Right renal pelvis (tissue), 4 donors: ENCODE measurements at places on chromosomes 6 and 20.

DNA sequence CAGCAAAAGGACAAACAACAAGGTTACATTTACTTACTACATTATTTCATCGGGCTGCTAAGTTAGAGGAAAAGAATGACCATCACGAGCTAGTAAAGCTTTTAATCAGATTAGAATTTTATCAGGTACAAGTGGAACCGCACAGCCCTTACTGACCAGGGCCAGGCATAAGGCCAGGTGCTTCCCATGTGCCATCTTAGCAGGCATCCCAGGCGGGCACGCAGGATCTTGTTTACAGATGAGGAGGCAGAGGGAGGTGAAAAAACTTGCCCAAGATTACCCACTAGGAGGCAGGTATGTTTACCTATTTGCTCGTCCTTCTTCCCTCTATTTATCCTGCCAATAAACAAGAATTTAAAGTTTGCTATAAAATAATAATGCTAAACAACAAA, 10.7 kb downstream of the EZR start:
- no peak for DNase-seq

DNA sequence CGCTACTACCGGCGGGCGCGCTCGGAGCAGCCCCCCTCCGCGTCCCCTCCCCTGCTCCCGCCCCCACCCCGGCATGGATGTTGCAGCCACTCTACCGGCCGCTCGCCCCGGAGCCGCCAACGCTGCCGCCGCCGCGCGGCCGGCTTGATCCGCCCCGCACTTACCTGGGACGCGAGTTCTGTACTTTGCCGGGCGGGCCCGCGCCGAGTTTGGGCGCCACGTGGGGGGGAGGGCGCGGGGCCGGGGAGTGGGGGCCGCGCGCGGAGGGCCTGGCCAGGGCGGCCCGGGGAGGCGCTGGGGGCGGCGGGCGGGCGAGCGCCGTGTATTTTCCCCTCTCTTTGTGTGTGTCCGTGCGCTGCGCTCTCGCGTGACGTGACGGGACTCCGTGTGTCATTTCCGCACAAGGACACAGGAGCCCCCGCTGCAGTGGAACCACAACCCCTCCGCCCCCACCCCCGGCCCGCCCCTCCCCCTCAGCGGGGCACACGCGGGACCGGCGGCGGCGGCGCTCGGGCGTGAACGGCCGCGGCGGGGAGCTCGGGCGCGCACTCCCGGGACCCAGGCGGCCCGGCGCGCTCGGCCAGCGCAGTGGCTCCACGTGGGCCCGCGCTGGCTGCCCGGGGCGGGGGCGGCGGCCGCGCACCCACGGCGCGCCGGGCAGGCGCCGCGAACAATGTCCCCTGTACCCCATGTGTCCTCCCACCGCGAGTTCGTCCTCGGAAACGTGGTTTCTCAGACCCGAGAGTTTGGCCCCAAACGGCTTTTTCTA, at the start of gene BEND3:
Gene BEND3, minus strand, starts transcription at position 590 of the 769 bp plus-strand sequence. CDS start 16,230 bp downstream, outside the sequence.
- DNase-seq: no peak

DNA sequence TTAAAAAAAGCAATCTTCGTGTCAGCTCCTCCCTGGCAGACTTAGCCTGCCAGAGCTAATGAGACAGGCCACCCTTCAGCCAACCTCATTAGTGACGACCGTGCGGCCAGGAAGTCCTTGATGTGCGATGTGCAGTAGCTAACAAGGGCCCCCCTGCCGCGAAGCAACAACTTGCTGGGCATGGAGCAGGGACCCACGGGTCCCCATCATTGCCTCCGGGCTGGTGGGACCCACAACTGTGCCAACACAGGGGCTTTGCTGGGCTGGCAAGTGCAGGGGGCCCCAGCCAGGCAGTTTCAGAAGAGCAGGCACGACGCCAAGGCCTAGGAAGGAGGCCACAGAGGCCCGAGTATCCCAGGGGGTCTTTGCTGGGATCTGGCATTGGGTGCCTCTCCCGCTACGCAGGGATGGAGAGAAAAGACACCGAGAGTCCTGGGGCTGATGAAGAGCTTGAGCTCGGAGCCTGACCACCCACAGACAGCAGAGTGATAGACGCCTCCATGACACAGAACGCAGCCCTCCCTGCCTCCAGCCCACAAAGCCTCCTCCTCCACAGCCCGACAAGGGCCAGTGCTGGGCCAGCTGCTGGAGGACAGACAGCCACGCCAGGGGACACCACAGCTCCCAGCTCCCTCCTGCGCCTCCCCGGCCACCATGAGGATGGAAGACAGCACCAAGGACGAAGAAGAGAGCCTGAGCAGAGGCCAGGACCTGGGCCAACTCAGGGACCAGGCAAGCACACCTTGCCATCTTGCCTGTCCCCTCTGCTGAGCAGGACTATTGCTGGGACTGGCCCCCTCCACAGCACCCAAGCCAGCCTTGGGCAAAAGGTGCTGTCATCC, 96.6 kb downstream of the YTHDF1 start:
- DNase-seq: no peak

DNA sequence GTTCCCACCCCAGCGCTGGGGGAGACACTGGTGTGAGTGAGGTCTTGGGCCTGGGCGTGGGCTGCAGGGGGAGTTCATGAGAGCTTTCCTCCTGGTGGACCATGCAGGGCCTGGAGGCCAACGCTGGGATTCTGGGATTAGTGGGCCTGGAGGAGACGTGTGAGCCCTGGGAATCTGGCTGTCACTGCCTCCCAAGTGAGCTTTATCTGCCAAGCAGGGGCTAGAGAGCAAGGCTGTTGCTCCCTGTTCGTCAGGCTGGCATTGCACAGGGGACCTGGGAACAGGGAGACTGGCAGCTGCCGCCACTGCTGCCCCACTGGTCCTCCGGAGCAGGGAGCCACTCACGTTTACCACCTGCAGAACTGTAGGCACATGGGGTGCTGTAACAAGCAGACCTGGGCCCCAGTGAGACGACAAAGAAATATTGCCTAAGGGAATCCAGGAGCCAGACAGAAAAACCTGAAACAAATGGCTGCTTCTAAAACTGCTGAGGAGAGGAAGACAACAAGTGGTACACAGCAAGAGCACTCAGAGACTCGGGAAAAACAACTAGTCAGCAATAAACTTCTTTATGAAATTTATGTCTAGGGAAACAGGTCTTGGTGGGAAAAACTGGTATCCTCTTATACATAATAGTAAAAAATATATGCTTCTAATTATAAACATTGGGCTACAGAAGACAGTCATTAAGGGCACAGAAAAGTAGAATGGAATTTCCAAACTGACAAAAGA, 45.2 kb downstream of the PPP1R3G start:
- no peak for DNase-seq

- no peak for DNase-seq
Observed at GRCh38 chr6:151021896-151022295, 156.4 kb downstream of the MTHFD1L start.

DNA sequence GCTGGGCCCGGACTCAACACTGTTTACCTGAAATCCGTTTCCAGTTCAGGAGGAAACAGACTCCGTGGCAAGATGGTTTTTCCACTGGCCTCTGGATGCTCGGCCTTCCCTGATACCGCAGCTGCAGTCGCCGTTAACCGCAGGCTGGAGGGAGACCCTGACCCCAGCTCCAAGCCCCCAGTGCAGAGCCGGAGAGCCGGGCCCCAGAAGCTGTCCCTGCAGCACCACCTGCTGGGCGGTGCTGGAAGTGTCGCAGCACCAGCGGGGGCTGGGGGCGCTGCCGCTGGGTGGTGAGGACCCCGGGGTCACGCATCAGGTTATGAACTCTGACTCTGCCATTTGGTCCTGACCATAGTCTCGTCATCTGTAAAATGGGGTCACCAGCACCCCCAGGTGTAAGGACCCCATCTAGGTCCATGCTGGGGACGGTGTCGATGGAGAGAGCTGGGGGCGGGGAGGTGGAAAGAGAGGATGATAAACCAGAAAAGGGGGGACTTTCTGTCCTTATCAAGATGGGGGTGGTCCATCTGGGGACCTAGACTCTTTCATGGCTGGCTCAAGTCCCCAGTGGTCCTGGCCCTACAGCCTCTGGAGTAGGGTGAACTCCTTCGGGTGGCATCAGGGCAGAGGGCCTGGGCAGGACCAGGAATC, 20.8 kb upstream of the CHRNA4 start:
- no peak for DNase-seq

DNA sequence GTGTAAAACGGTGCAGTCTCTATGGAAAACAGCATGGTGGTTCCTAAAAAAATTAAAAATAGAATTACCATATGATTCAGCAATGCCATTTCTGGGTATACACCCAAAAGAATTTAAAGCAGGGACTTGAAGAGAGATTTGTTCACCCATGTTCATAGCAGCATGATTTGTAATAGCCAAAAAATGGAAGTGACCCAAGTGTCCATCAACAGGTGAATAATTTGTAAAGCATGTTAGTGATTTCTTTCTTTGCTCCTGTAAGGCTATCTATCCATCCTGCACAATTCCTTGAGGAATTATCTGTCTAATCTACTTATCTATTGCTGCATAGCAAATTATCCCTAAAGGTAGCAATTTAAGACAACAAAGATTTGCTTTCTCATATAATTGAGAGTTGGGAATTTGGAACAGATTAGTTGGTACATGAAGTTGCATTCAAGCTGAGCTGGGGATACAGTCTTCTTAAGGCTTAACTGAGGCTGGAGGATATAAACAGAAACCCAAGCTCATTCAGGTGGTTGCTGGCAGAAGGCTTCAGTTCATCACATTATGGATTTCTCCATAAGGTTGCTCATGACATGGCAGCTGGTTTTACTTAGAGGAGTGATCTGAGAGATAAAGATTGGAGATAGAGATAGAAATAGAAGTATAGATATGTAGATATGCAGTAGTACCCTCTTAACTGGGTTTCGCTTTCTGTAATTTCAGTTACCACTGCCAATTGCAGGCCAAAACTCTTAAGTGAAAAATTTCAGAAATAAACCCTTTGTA, 62.0 kb downstream of the IL22RA2 start:
- DNase-seq: no peak

- DNase-seq: no peak
Observed at GRCh38 chr20:3757268-3757667, 10.3 kb downstream of the ADISSP start.

- DNase-seq: no peak
Observed at GRCh38 chr6:140773276-140773675, 1359.4 kb upstream of the GJE1 start.

- DNase-seq: no peak
Observed at GRCh38 chr20:5797843-5798462, 47.8 kb downstream of the SHLD1 start.

- no peak for DNase-seq
Observed at GRCh38 chr20:53205046-53205445, 232.9 kb downstream of the TSHZ2 start.

DNA sequence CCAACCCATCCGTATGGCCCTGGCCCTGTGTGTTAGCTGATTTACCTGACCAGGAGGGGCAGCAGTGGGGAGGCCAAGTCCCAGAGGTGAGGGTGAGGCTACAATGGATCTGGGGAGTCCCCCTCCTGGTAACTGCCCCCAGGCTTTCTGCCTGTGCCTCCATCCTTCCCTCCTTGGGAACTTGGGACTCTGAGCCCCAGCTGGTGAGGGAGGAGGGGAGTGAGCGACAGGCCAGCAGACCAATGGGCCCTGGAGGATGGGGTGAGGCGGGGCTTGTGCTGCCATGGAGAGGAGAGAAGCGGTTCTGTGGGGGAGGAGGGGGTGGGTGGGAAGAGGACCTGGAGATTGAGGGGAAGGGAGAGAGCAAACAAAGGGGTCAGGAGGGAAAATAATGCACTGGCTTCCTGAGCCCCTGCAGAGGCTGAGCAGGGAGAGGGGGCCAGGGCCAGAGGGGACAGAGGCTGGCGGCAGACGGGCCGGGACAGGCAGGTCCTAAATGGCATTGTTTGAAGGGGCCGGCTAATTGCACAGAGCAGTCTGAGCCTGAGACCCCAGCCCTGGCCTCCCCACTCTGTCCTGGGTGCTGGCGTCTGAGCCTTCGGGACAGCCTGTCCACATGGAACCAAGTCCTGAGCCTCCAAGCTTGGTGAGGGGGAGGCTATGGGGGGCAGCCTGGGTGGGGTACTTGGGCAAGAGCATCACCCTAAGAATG, 17.5 kb downstream of the DNMT3B start:
- no peak for DNase-seq

DNA sequence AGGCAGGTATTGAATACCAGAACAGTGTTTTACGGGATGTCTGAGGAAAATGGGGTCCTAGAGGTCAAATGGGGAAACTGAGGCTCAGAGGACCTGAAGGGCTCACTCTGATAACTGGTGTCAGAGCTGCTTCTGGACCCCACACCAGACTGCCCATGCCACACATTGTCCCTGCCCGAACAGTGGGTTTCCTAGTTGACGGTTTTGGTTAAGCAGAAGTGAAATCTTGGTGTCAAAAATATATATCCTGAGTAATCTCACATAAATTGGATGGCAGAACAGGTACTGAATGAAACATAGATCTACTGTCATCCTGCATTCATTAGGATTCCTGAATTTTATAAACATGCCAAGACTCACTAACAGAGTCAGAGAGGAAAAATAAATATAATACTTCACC, 16.3 kb downstream of the NOX3 start:
- no peak for DNase-seq

- DNase-seq: no peak
Observed at GRCh38 chr20:9110365-9110764, 41.5 kb downstream of the PLCB4 start.

DNA sequence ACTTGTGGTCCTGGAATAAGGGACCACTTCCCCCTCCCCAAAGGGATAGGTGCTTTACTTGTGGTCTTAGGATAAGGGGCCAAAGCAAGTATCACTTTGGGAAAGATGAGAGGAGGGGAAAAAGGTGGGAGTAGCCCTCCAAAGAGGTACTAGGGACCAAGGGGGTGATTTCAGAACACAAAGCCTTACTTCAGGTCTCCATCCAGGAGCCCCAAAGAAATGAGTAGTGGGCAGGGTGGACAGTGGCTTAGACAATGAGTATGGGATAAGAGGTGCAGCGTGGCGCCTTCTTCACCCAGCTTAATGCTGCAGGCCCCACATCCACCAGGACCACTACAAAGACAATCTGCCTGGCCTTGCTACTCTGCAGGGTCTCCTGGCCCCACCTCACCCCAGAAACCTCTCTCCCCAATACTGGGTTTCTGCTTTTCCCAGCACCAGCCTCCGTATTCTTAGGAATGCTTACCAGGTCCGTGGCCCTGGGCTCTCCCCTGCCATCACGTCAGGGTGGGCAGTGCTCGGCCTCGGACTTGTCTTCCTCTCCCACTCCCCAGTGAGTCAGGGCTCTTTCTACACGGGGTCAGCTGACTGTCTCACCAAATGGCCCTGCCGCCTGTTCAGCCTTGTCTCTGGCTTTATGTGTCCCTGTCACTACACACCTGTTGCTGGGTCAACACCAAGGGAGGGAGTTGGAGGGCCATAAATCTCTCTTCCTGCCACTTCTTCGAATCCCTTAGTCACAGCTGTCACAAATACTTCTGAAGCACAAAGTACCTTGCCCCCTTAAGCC, 3.1 kb downstream of the NNAT start:
- DNase-seq: no peak

GRCh38 chr6:68053805-68054373, 581.2 kb upstream of the ADGRB3 start:
- DNase-seq: no peak
